Stimulated activated CD4-positive, alpha-beta T cell treated with anti-CD3 and anti-CD28 coated beads, Interleukin-1b, Interleukin-23, amount 100 ng/mL, for 1 hour (primary cell): ENCODE measurements at places on chromosomes 2 and 18.

DNA sequence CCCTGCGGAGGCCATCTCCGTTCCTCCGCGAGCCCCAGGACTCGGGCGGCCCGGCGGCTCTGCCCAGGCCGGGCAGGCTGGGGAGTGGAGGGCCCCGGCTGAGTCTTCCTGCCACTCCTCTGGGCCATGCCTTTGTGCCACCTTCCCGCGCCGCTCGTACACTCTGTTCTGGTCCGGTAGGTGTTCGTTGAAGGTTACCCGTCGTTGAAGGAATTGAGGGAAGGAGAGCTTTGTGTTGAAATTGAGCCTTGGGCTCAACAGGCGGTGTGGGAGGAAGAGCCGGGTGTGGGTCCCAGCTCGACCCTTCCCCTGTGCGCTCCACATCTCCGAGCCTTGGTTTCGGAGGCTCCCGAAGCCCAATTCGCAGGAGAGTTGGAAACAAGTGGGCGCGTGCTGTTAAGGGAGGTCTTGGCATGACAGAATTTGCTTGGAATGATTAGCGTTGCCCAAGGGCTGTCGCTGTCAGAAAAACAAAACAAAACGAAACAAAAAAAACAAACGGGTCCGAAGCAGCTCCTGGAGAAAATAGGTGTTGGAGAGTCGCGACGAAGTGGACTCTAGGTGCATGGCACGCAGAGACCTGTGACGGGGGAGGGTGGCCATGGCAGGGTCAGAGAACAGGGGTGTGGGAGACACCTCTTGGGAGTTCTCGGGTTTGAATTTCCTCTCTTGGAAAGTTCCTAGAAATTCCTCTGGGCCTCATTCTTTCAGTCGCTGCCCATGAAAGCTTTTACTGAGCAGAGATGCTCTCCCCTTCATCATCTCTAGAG is 1.2 kb upstream of the MZT2A start:
- no peak for DNase-seq

DNA sequence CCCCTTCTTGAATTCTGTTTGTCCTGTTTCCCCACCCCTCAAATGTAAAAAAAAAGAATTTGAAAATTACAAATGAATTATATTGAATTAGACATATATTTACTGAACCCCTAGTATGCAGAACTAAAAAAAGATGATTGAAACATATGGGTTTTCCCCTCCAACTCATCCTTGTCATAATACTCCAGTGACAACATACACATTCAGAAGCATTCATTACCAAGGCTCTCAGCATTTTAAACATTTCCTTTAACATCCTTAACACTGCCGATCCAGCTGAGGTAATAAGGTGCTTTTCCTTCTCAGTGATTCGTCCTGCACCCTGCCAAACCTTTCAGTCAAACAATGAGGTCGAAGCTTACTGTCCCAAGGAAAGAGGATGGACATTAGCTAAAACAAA is 53.1 kb upstream of the DTNB start:
- no peak for DNase-seq

DNA sequence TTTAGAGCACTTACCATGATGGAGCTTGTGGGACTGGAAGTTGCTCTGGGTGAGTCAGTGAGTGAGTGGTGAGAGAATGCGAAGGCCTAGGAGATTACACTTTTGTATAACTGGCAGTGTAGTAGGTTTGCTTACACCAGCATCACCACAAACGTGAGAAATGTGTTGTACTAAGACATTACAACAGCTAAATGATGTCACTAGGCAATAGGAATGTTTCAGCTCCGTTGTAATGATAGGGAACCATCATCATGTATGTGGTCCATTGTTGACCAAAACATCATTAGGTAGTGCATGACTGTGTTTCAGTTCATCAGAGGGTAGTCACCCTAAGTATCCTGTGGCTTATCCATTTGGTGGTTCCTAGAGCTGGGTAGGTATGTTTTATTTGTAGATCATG is 11.9 kb downstream of the ZNF407 start:
- DNase-seq = no peak

DNA sequence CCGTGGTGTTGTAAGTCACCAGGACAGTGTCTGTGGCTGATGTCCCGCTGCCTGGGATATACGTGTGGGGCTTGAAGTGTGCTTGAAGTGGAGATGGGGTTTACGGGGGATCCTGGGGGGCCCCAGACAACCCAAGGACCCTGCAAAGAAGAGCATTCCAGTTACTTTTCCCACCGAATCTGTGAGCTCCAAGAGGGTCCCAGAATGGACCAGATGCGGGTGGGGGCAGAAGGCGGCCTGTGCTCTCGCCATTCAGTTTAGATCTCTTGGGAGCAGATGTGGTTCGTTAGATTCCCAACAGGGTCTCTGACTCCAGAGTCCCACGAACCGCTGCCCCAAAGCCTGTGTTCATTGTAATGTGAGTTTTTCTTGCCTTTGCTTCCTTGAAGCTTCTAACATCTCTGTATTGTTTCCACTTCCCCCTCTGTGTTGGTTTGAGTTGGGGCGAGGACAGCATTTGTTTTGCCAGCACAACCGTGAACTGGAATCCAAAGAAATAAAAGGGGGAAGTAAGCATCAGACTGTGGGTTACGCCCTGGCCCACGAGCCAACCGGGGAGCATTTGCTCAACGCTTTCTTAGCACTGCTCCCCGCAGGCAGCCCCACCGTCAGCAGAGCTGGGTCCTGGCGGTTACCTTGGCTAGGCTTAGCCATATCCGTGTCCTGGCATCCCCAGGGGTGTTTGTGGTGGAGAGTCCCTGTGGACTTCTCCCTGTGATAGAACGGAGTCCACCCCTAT is 92.1 kb downstream of the SH3BP4 start:
- no peak for DNase-seq

- DNase-seq = no peak
Observed at GRCh38 chr2:156136566-156136965, 196.0 kb downstream of the NR4A2 start.

DNA sequence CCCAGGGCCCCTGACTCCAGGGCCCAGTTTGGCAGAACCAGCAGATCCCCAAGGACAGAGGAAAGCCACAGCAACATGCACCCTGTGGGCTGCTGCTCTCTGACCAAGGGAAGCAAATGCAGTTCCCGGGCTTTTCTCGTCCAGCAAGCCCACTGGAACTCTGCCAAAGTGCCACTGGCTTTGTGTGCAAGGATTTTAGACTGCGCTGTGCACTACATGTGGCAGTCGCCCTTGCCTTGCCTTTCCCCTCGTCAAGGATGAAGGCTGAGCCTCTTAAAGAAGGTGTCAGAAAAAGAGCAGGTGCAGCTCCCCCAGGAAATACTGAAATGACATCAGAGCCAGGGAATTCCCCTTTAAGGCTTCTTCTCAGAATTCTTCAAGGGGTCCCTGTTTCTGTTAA is 199.2 kb downstream of the TFCP2L1 start:
- DNase-seq = no peak

- no peak for DNase-seq
Observed at GRCh38 chr2:46747297-46747818, 168.2 kb downstream of the MCFD2 start.

DNA sequence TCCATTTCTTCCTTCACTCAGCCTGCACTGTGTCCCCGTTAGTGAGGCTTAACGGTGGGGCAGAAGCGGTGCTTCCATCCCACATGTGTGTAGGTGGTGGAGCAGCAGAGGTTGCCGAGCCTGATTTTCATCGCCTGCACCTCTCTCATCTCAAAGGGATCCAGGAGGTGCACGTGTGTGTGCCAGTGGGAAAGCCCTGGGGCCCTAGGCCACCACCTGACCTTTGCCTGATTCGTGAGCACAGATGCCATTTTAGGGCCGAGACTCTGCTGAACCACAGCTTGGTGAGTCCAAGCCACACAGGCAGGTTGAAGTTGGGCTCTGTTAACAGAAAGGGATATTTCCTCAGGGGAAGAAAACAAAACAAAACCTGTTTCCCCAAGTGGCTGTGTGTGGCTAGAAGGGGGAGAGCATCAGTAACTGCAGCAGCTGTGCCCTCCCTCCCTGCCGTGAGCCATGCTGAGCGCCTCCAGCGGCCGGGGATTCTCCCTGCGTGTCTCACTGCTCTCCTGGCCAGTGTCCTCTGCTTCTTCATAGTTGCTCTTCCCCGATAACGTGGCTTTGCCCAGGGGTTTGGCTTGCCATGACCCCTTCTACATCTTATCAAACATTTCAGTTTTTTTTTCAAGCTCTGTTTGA is 81.5 kb downstream of the MAPRE2 start:
- no peak for DNase-seq

- no peak for DNase-seq
Observed at GRCh38 chr18:78701771-78702396, 277.7 kb upstream of the SALL3 start.
